Activated CD8-positive, alpha-beta T cell treated with anti-CD3 and anti-CD28 coated beads for 36 hours (primary cell): ENCODE measurements at places on chromosomes 13 and 19.

DNA sequence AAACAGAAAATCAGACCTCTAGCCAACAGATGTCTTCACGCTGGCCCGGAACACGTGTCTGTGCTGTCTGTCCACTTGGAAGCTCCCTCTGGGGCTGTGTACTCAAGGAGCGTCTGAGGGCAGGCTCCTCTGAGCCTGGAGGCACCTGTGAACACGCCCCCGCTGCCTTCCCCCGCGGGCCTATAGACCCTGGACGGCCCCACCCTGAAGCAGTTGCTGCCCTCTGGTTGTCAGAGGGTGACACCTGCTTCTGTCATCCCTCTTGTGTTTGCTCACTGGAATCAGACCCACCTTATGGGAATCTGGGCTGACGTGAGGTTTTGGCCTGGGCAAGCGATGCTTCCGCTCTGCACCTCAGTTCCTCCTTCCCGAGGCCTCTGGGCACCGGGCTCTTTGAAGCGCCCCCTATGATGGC is 19.2 kb downstream of the EPN1 start:
- DNase-seq = no peak

GRCh38 chr19:7067716-7068115 is 1.8 kb upstream of the ZNF557 start:
- DNase-seq = no peak

- no peak for DNase-seq
These were observed 165.9 kb downstream of the KLF5 start for GRCh38 chr13:73224703-73225102.

- no peak for DNase-seq
These were observed 4.5 kb upstream of the BAX start for GRCh38 chr19:48950159-48950558.

- DNase-seq = no peak
These were observed 28.2 kb downstream of the HPN start for GRCh38 chr19:35069696-35070095.

GRCh38 chr19:40605216-40605971 is 4.2 kb downstream of the LTBP4 start:
- DNase-seq = peak; percentile 86
